ENCODE measurements at places on chromosomes 5 and 9.

- DNase-seq = no peak
Observed at GRCh38 chr9:113882636-113883164, 6.6 kb downstream of the ZNF618 start.

DNA sequence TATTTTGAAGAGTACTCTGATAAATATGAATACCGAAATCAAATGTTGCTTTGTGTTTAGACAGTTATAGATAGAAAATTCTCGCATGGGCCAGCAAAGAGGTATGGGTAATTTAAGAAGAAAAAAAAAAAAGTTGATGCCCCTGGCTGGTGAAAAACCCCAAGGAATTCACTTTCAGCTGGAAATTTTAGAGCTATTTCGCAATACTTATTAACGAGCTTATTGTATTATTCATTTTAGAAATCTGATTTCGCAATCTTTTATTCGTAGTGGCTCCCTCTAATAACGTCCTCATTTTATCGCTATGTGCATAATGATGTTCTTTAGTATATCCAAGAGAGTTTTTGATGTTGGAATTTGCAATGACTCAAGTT lies 18.5 kb upstream of the FER start:
- DNase-seq = no peak

DNA sequence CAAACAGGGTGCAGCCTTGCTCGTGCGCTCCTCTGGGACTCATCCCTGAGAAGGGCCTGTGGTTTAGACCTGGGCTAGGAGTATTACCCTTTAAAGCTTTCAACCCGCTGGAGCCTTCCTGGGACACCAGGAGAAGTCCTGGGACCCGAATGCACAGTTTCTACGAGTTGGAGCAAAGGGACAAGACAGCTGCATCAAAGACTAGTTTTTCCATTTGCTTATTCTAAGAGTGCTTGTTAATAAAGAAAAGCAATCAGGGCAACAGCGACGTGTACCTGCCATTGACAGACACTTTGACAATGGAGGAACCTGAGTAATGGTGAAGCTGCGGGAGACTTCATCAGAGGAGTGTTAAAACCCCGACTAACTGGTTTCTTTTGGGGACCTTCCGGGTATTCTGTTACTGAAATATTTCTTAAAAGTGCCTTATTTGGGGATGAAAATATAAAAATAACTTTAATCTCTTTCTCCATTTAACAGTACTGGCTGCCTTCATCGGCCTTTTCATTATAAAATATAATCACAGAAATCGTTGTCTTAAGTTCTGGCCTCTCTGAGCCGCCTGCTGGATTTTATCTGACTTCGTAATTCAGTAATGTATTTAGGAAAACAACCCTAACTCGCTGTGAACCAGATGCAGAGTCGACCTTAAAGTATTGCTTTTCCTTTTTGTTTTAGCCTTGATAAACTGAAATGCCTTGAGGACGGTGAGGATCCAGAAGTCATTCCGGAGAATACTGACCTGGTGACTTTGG lies 732 bp downstream of the SNAPC3 start:
- DNase-seq = peak; percentile 36

DNA sequence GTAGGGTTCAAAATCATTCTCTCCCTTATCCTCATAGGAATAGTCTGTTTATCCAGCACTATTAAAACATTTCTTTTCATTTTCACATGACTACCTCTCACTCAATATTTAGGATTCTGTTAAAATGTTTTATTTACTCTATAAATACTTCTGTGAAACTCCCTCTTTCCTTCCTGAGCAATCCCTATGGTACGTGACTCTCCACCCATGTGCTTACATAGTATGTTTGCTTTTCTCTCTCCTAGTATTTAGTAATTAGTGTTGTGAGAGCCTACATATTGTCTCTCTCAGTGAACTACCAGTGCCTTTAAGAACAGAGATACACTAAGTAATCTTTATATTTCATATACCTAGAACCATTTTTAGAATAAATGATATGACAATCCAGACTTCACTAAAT lies 46.0 kb downstream of the PTPRD start:
- no peak for DNase-seq

- DNase-seq = peak; percentile 26
Observed at GRCh38 chr5:124952079-124952478, 205.6 kb upstream of the ZNF608 start.

- DNase-seq = no peak
Observed at GRCh38 chr5:98314292-98314691, 459.2 kb upstream of the RGMB start.

- no peak for DNase-seq
Observed at GRCh38 chr9:89405826-89406225, 87.5 kb downstream of the SECISBP2 start.

DNA sequence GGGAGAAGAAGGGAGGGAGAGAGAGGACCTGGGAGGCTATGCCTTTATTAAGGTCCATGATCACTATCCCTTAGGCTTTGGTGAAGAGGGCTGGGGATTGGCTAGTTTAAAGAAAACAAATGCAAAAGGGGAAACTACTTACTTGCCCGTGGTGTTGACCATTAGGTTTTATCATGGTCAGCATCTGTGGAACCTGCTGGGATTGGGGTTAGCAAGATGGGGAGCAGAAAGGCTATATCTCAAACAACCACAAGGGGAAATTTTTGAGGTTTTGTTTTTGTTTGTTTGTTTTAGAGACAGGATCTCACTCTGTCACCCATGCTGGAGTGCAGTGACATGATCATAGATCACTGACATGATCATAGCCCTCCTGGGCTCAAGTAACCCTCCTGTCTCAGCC lies 9.0 kb upstream of the RAD23B start:
- no peak for DNase-seq

DNA sequence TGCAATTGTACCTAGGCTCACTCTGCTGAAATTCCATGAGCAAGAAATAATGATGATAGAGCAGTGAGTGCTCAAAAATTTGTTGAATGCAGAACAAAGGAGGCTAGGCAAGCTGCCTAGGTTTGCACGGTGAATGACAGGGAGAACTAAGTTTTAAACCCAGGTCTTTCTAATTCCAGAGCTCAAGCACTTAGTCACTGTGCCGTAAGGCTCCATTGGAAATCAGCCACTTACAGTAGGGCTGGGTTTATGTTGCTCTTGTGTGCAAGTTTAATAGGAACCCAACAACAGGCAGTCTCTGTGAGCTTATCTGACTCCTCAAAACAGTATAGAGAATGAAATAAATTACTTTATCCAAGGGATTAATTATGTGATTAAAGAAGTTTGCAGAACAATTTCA lies 147.0 kb downstream of the CSNK1G3 start:
- DNase-seq = no peak

DNA sequence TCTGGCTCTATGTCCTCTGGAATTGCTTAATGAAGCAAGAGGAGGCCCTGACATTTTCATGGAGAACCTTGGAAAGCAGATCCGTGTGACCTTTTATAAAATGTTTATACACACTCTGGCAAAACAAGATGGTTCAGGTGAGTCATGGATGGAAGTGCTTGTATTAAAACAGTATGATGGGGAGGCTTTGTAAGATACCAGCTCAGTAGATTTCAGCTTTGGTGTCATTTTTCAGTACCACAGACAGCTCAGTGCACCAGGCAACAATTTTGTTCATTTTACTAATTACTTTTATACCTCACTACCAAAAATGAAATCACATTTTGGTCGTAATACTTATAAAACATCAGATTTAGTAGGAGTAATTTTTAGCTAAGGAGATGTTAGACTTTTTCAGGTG lies 5.2 kb downstream of the KCNN2 start:
- DNase-seq = no peak

GRCh38 chr5:140111859-140112551 lies 1.9 kb upstream of the PURA start:
- peak; percentile 9 for DNase-seq

DNA sequence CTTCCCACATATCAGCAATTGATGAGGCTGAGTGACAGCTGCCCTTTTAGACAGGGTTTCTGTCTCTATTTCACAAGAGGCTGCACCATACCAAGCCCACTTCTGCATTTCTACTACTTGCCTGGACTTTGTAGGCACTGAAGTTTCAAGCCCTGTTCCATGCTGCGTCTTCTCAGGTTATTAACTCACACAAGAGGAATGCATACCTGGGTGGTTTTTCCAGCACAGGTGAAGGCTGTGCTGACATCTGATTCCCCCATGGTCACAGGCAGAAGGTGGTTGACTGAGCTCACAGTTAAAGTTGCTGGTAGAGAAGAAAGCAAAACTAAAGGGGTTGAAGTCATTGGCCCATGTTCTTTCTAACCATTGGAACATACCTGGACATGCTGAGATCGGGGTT lies 86.6 kb downstream of the MAMDC2 start:
- no peak for DNase-seq

- no peak for DNase-seq
Observed at GRCh38 chr5:75234251-75234650, 2.4 kb downstream of the ANKRD31 start.

DNA sequence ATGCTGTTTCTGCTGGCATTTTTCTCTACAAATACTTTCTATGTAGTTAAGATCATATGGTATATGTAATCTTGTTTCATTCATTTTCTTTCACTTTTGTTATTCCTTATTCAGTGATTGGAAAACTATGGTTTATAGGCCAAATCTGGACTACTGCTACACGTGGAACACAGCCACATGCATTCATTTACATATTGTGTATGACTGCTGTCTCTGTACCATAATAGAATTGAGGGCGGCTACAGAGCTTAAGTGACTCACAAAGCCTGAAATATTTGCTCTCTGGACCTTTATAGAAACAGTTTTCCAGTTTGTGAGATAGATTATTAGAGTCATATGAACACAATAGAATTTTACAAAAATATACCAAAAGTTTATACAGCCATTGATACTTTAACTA lies 133.6 kb upstream of the CDKN2B start:
- no peak for DNase-seq

DNA sequence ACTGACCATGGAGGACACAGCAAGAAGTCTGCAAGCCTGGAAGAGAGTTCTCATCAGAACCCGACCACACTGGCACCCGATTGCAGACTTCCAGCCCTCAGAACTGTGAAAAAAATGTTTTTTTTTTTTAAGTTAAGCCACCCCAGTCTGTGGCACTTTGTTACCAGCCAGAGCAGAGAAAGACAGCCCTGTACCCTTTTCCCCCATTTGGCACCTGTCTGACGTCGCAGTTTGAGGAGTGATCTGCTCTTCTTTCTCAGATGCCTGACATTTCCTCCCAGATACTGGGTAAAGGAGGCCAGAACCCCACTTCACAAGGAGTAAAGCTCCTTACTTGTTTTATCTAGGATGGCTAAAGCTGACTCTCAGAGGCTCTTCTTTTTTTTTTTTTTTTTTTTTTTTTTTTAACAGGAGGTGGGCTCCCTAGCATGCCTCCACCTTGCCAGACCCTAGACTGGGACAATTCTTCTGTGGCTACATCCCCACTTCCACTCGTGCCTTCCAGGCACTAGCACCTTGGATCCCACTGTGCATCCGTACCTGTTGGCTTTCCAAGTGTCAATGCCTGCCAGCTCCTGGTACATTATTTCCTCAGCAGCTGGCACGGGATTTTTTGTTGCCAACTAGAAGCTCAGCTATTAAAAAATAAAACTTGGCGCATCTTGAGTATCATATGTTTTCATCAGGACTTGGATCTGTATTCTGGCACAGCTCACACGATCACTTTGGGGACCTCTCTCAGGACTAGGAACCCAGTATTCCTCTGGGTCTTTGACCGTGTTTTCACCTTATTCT lies 14.4 kb downstream of the CAMK4 start:
- no peak for DNase-seq

DNA sequence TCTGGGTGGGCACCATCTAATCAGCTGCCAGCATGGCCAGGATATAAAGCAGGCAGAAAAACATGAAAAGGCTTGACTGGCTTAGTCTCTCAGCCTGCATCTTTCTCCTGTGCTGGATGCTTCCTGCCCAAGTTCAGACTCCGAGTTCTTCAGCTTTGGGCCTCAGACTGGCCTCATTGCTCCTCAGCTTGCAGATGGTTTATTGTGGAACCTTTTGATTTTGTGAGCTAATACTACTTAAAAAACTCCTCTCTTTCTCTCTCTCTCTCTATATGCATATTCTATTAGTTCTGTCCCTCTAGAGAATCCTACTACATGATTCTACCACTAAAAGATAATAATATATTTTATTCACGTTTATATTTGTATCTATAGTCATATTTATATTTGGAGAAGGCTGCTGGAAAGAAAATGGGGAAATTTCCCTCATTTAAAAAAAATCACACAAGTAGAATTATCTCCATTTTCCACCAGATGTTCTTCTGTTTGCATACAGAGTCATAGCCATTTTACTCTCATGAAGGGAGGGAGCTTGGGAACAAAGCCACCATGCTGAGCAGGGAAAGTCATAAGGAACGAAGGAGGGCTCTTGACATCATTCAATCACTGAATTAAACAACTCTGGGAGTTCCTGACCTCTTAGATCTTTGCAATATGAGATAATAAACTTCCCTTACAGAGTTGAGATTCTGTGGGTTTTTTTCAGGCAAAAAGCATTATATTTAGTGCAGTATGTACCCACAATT lies 1137.4 kb upstream of the CDH18 start:
- no peak for DNase-seq

GRCh38 chr5:76625087-76625815 lies 2.0 kb upstream of the F2RL2 start:
- DNase-seq = no peak

- DNase-seq = no peak
Observed at GRCh38 chr5:57862942-57863341, 380.3 kb upstream of the ACTBL2 start.

GRCh38 chr9:114653556-114654159 lies 3.9 kb downstream of the TEX53 start:
- peak; percentile 90 for DNase-seq

- DNase-seq = no peak
Observed at GRCh38 chr5:124806373-124807077, 60.1 kb upstream of the ZNF608 start.

GRCh38 chr5:57258943-57259342 lies 85.1 kb downstream of the GPBP1 start:
- no peak for DNase-seq

DNA sequence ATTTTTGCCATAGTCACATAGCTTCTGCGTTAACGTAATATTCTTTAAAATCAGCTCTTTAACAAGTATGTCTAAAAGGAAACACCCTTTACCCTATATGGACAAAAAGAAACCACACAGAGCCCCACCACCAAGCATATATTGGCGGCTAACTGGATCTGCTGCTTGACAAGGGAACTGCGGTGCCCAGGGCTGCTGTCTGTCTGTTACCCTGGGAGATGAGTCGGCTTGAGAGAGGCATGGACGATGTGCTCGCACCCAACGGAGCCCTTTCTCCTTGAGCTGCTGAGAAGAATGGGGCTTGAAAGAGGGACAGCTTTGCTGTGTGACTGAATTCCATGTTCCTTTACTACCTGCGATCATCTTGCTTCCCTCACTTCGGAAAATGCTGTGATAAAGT lies 158.6 kb upstream of the SHB start:
- peak; percentile 64 for DNase-seq

DNA sequence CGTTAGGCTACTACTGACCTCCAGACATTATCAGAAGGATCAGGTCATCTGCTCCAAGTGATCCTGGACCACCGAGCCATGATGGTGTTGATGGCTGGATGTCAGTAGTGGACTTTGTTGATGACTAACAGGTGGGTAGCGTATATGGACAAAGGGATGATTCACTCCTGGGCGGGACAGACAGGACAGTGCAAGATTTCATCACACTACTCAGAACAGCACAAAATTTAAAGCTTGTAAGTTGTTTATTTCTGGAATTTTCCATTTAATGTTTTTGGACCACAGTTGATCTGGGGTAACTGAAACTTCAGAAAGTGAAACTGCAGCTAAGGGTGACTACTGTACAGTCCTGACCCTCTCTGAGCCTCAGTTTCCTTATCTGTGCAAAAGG lies 12.7 kb downstream of the PDGFRB start:
- DNase-seq = no peak

Measured in activated CD8-positive, alpha-beta T cell treated with anti-CD3 and anti-CD28 coated beads for 36 hours (primary cell).